ENCODE measurements at places on chromosomes 7 and 10.

DNA sequence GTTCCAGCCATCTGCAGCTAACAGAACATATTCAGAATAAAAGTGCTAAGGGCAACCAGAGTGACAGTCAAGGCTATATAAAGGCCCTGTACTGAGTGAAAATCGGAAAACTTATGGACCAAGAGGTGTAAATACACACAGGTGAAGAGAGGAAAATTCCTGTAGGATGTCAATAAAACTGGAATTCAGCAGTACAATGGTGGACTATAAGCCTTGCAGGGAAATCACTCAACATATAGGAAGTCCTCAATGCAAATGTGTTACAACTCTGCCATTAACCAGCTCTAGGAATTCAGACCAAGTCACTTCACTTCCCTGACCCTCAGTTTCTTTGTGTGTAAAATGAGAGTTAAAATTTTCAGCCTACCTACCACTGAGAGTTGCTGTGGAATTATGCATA is 7.7 kb downstream of the USP6NL start:
- DNase-seq, result no peak

GRCh38 chr10:78736926-78737630 is 331.7 kb upstream of the ZMIZ1 start:
- DNase-seq, result no peak

GRCh38 chr7:140653319-140654108 is 12.9 kb upstream of the DENND2A start:
- DNase-seq, result no peak

GRCh38 chr7:136016649-136017395 is 39.7 kb upstream of the MTPN start:
- no peak for DNase-seq

DNA sequence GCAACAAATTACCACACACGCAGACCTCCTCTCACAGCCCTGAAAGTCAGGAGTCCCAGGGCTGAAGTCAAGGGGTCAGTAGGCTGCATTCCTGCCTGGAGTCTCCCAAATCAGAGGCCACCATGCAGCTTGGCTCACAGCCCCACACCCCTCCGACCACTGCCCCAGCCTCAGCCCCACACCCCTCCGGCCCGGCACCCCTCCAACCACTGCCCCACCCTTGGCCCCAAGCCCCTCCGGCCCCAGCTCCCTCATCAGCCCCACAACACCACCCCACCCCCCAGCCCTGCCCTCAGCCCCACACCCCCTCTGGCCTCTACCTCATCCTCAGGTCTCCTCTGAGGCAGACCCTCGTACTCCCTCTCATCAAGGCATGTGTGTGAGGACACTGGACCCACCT is 85.7 kb downstream of the DIP2C start:
- no peak for DNase-seq

Measured in stimulated activated CD8-positive, alpha-beta memory T cell treated with anti-CD3 and anti-CD28 coated beads, Interleukin-15, amount 100 ng/mL, for 48 hours (primary cell).